Left renal pelvis (tissue), 4 donors: ENCODE measurements at places on chromosomes 4 and X. TPM values are rescaled to one million over a fixed set of nuclear protein-coding genes. Genes with fewer than 3 reads are reported as not detected.

The EFHC2 gene
- polyA plus RNA-seq: 0.68 TPM

The NKX6-1 gene
- not detected for polyA plus RNA-seq

DNA sequence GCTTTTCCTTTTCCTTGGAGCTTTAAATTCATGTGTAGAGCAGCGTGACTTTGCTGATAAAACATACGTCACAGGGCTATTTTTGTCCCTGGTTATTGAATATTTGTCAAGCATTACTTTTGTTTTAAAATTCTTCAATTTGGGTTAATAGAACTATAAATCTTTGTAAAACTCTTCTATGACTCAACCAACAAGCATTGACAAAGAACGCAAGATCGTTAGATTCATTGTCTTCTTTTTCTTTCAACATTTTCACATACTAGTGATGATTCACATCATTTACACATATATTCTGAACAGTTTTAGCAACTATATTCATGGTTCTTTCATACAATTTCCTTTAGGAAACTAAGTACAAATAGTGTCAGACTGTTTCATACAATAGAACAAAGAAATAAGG, 72.0 kb upstream of the GPM6A start:
- no peak for DNase-seq

The LDB2 gene
- polyA plus RNA-seq: 124 TPM

The GYPB gene
- 16.6 TPM for polyA plus RNA-seq
